ENCODE measurements at places on chromosomes 5 and 9.
A peak's percentile ranks its signal among the peaks of the same experiment; 100 is the strongest.

- no peak for DNase-seq
Measured at GRCh38 chr5:148033134-148033533, 30.6 kb upstream of the SPINK5 start.

DNA sequence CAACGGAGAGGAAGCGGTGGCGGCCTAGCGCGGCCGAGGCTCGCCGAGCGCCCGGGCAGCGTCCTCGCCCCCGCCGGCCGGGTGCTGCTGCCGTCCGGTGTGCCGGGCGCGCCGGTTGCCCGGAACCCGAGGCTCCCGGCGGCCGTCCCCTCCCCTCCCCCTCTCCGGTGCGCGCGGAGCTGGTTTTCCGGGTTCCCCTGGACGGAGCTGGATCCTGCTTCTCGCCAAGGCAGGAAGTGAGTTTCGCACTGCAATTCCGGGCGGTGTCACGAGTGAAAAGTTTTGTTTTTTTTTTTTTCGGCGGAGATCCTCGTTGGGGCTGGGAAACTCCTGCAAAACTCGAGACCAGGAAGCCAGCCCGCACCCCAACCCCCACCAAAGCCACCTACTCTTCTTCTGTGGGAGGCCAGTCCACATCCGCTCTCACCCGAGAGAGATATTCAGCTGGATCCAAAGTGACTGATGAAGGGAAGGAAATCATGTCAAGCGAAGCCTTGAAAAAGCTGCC, at the start of gene ERBIN:
TSS of gene ERBIN (plus strand) at position 300 of the 508 bp plus-strand sequence. CDS start 66,144 bp downstream, outside the sequence.
- DNase-seq, result peak; percentile 81

- DNase-seq, result peak; percentile 35
Measured at GRCh38 chr9:114316605-114317230, 6.2 kb upstream of the ORM1 start.

DNA sequence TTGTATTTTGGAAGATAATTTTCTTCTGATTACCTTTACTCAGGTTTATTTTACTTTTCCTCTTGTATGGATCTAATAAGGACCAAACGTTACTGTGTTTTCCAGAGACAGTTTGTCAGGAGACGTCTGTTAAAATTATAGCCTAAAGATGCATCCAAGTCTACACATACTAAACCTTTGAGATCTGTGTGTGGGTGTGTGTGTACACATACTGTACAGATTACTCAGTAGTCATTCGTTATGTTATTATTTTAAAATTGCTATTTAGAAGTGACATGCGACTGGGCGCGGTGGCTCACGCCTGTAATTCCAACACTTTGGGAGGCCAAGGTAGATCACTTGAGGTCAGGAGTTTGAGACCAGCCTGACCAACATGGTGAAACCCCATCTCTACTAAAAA, 51.6 kb upstream of the CNTLN start:
- no peak for DNase-seq

GRCh38 chr5:36478646-36479317, 127.6 kb upstream of the SLC1A3 start:
- peak; percentile 59 for DNase-seq

DNA sequence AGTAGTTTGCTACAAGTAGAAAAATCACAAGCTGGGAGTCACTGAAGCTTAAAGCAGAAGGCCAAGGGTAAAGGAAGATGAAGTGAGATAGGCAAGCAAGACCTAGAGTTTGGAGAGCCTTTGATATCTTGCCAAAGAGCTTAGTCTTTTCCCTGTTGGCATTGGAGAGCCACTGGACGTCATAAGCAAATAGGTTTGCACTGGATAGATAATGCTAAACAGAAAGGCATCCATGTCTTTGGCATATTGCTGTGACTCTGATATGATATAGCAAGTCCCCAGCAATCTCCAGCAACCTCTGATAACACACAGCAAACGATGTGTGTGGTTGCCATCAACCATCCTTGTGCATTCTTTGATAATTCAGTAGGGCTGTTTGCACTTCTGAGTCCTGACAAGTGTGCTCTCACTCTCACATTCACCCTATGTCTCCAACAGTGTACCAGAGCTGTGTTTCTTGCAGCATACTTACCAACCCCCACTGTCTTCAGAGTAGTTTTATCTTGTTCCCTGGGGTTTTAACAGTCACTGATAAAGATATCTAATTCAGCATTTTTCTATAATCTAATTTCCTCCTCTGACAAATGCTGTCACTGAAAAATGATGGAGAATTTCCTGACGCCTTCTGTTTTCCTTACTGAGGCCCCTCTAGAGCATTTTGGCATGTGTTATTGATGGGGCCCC, 16.9 kb upstream of the FREM1 start:
- no peak for DNase-seq

GRCh38 chr9:130990306-130990977, 18.5 kb upstream of the LAMC3 start:
- no peak for DNase-seq

GRCh38 chr9:90810691-90811090, 9.1 kb downstream of the SYK start:
- no peak for DNase-seq

DNA sequence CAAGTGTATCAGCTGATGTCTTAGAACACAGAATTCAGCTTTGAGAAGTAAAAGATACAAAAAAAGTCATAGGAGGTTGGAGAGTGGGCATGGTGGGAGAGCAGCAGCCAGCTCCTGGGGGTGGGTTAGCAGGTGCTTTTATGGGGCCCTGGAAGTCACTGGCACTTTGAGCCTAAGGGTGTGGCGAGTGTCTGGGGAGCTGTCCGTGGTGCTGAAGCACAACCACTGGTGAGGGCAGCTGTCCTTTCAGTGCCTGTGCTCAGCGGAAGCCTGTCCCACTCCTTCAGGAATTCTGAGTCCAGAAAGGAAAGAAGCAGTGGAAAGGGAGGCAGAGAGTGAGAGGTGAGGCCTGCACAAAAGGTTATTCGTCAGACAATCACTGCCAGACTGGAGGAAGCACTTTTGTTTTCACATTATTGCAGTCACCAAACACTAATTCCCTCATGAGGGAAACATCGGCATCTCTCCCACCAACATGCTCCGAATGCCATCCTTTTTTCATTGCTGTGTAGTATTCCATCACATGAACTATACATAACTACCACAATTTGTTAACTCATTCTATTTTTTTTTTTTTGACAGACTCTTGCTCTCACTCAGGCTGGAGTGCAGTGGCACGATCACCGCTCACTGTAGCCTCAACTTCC, 59.4 kb upstream of the RAPGEF1 start:
- peak; percentile 33 for DNase-seq

DNA sequence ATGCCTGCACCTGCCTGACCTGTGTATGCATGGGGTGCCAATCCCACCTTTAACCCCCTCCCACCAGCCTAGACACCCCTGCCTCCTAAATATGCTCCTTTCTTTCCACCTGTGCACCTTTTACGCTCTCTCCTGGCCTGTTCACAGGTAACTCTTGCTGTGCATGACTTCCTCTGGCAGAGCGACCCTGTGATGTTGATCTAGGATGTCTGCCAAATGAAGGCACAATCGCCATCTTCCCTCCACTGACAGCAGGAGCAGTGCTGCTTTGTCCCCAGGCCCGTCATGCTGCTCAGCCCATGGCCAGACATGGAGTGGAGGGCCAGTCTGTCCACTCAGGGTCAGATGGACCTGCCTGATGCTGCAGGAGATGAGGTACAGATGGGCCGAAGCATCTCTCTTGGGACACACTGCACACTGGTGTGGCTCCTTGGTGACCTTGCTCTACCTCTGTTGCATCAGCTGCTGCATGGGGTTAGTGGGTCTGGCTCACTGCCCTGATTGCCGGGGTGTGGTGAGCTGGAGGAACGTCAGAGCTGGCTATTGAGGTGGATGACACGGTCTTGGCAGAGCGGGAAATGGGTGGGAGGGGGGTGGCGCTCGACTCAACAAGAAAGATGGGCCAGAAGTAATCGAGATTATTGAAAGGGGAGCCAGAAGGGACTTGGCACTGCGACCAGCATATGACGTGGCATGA, 101.7 kb upstream of the PITX1 start:
- peak; percentile 67 for DNase-seq

Data from fibroblast of skin of abdomen (primary cell).